ENCODE measurements at places on chromosomes 11 and 22. TPM values are rescaled to one million over a fixed set of nuclear protein-coding genes. Genes with fewer than 3 reads are reported as not detected.

OR11H1 gene
- total RNA-seq = not detected

MS4A6E gene
- not detected for total RNA-seq

OR5A1 gene
- not detected for total RNA-seq

MUC5AC gene
- total RNA-seq = not detected

BTG4 gene
- total RNA-seq = not detected

PKDREJ gene
- total RNA-seq = not detected

HTR3A gene
- not detected for total RNA-seq

CDC42EP2 gene
- total RNA-seq = 0.67 TPM

TEX54 gene
- total RNA-seq = not detected

All from CD4-positive, alpha-beta memory T cell (primary cell).